ENCODE measurements at places on chromosomes 3 and 15.

DNA sequence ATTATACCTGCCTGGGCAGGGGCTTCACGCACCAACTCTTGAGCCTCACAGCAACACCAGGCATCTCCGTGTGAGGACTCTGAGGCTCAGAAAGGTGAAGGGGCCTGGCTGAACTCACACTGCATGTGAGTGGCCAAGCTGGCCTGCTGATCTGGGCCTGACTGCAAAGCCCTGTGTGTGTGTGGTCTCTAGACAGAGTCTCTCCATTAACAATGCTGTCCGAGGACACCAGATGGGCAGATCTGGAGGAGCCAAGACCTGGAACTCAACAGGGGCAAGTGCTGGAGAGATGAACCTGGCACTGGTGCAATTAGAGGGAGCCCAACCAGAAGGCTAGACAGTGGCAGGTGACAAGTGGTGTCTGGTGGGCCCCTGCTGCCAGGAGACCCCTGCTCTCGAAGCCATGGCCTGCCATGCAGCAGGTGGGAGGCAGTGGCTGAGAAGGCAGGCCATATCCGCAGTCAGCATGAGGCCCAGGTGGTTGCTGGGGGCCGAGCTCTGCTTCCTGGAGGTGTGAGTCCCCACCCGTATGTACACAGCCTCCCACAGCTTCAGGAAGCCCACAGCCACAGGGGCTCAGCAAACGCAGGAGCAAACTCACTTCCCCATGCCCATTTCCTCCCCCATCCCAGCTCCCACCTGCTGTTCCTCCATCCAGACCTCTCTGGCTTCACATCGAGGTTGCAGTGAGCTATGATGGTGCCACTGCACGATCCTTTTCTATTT lies 39.0 kb downstream of the CYP11A1 start:
- DNase-seq = no peak

DNA sequence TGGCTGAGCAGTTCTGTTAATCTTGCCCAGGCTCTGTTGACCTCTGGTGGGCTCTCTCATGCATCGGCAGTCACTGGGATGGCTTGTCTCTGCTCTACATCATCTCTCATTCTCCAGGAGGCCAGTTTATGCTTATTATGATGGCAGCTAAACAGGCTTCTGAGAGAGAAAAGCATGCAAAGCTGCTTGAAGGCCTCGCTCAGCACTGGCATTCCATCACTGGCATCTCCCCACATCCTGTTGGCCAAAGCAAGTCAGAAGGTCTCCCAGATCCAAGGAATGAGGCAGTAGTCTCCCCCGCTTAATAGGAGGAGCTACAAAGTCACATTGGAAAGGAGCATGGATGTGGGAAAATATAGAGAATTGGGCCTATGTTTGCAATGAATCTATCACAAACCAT lies 212.6 kb downstream of the ZNF621 start:
- DNase-seq = no peak

DNA sequence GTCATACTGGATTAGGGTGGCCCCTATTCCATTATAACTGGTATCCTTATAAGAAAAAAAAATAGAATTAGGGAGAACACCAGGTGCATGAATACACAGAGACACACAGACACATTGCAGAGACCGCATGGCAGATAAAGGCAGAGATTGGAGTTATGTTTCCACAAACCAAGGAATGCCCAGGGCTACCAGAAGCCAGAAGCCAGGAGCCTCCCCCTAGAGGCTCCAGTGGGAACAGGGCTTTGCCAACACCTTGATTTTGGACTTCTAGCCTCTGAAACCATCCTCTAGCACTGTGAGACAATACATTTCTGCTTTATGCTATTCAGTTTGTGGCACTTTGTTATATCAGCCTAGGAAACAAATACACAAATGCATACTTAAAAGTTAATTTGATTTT lies 10.4 kb downstream of the GOLM2 start:
- DNase-seq = no peak

DNA sequence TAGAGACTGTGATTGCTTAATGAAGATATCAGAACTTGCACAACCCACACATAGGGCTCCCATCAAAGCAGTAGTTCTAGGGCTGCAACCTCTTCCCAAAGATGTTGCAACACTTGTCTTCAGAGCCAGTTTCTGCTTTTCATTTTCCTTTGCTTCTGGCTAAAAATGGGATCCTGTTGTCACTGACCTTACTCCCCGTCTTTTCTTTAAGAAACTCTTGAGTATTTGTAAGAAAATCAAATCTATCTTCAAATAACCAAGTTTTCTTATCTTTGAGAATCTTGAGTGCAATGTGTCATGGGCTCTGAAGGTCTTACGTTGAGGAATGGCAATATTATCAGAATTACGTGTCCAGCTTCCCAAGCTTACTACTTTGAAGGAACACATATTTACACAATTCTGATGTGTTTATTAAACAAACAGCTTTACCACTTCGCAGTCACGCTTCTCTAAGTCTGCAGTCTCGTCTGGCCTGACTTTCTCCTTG lies 24.1 kb downstream of the CACNA1D start:
- no peak for DNase-seq

- DNase-seq = no peak
Measured at GRCh38 chr3:45269952-45270351, 43.9 kb upstream of the TMEM158 start.

DNA sequence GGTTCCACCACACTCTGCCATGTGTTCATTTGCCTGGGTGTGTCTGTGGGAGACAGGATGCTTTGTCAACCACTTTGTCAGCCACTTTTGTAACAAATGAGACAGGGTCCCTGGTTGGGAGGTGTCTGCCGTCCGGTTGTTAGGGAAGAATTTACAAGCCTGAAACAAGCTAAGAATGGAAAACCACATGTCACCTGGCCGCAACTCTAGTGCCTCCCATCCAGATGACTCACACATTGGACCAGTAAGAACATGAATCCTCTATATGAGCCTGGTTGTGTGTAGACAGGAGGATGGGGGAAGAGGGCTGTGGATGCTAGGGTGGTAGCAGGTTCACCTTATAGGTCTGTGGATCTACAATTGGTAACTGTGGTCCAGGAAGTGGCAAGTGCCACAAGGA lies 335.3 kb downstream of the CLSTN2 start:
- DNase-seq = no peak

DNA sequence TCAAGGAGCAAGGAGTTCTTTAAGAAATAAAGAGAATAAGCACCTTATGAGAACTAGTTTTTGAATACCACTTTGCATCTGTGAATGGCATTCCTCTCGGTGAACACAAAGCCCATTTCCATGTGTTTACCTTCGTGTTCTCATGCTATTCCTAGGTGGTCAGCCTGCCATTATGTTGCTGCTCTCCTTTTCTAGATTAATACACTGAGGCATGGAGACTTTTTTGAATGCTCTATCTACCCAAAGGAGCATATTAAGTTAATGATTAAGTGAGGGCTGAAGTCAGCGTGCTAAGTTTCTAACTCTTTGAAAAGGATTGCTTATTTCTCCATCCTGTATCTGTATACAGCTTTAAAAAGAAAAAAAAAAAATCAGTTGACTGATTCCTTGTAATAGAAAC lies 394.5 kb downstream of the MECOM start:
- DNase-seq = no peak

GRCh38 chr3:125552401-125552800 lies 32.4 kb upstream of the SNX4 start:
- no peak for DNase-seq

- no peak for DNase-seq
Measured at GRCh38 chr3:196951371-196951770, 9.0 kb upstream of the NCBP2 start.

GRCh38 chr3:156201411-156202405 lies 81.3 kb downstream of the KCNAB1 start:
- no peak for DNase-seq

GRCh38 chr15:79962178-79962577 lies 8.8 kb downstream of the BCL2A1 start:
- no peak for DNase-seq

GRCh38 chr3:59660852-59661625 lies 611.2 kb upstream of the CFAP20DC start:
- DNase-seq = no peak

DNA sequence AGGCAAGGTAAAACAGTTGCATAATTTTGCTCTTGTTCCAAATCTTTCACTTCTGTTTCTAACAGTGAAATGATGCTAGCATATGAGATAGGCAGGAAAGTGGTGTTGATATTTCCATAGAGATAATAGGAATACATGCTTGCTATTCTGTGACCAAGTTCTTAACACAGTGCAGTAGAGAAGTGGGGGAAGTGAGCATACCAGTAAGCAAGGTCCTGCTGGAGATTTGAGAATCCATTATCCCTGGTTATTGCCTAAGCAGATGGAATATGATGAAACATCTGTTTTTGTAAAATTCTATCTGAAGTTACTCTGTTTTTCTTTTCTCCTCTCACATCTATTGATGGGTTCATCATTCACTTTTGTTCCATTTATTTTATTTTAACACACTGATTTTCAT lies 28.7 kb downstream of the USP8 start:
- DNase-seq = no peak

GRCh38 chr3:41329881-41330280 lies 130.6 kb downstream of the CTNNB1 start:
- no peak for DNase-seq

DNA sequence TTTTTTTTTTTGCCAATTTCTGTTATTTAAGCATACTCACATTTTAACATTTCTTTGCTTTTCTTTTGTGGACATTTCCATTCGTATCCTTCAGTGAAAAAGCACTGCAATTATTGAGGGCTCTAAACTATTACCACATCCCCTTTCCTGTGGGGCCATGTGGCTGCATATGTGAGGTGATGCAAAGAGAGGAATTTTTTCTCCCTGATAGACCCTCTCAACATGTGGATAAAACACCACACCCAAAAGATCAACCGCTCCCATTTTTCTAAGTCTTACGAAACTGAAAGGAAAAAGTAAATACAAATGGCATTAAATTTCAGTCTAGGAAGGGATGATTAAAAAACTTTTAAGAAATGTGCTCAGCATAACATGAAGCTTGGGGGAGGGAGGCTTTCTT lies 68.8 kb downstream of the DNAJC13 start:
- no peak for DNase-seq

GRCh38 chr3:58521917-58522631 lies 14.9 kb downstream of the ACOX2 start:
- no peak for DNase-seq

GRCh38 chr3:14608298-14608697 lies 43.3 kb upstream of the CCDC174 start:
- DNase-seq = no peak

GRCh38 chr3:12990781-12991480 lies 82.3 kb downstream of the IQSEC1 start:
- DNase-seq = no peak

DNA sequence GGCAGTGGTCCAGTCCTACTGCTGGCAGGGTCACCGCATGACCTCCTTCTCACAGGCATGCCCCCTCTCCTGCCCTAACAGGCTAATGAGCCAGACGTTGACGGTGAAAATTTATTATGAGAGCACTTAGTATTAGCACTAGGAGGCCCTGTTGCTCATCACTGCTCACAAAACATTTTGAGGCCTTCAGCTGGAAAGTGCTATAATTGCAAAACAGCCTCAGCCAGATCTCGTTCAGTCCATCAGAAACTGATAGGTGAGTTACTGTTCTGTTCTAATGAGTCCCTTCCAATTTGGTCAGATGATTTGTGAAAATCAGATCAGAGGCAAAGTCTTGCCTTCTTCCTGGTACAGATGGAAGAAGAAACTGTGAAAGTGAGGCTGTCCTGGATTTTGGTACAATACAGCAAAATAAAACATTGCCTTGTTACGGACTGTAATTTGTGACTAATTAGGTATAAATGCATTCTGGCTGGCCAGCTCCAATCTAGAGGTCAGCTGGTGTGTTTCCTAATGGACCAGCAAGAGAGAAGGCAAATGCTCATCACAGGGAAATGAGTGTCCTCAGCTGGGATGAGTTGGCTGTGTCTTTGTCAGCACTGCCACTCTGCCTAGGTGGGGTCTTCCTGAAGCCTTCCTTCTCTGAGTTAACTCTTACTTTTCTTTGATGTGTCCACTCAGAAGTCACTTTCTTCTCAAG lies 316.8 kb downstream of the CHST2 start:
- no peak for DNase-seq

DNA sequence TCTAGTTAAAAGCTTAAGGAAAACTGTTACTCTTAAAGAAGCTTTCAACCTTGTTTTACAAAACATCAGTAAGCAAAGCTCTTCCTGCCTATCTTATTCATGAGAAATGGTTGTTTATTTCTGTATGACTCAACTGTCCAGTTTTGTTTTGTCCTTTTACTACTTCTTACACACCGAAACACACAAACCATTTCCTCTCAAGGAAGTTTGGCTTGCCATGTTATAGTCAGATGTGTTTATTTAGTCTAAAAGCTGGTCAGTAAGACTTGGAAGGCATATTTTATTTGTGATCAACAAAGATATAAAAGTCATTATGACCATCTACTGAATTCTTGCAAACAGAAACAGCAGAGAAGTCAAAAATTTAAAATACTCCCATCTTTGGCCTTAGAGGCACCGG lies 53.2 kb upstream of the RBSN start:
- no peak for DNase-seq

DNA sequence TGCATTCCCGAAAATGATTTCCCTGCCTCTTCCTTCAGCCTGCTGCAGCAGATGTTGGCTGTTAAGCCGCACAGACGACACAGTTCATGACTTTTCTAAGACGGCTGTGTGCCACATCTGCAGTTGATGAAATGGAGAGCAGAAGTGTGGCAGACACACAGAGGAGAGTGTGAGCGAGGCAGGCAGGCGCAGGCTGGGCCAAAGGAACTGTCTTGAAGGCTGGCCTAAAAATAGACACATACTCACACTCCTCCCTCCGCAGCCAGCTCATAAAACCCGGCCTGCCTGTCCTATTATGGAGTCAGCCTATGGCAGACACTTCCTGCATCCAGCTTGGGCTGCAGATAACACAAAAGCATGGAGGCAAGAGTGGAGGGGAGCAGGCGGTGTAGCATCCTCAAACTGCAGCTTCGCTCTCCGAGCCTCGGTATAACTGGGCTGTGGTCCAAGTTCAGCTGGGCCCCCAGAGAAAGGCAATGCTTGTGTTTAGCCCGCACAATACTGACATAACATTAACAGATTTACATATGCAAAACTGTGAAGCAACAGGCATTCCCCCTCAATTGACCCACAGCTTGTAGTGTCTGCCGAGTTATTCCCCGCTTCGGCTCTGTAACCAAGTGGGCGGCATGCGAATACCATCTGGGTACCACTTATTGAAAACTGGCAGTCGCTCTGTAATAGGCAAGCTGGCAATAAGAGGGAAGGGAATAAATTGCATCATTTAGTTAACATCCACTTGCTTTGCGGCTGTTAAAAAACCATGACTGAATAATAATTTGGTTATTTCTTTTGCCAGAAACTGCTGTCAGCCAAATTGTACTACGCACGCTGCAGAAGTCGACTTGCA lies 40.8 kb downstream of the FOXP1 start:
- DNase-seq = no peak

GRCh38 chr15:36507458-36507857 lies 72.0 kb upstream of the CDIN1 start:
- no peak for DNase-seq

- peak; percentile 36 for DNase-seq
Measured at GRCh38 chr3:155744010-155744625, 753 bp downstream of the PLCH1 start.

- no peak for DNase-seq
Measured at GRCh38 chr3:138687236-138687635, 78.7 kb downstream of the FAIM start.

GRCh38 chr3:184186184-184186901 lies at the start of gene ABCF3:
TSS of gene ABCF3 (plus strand) at chr3:184186199. CDS start at chr3:184186208, 9 bp downstream.
- DNase-seq = no peak

- no peak for DNase-seq
Measured at GRCh38 chr3:118036215-118036614, 998.4 kb downstream of the IGSF11 start.

GRCh38 chr3:126556637-126557414 lies 1.9 kb downstream of the C3orf22 start:
- no peak for DNase-seq

- DNase-seq = no peak
Measured at GRCh38 chr3:126925411-126926171, 57.3 kb upstream of the PLXNA1 start.
